Activated CD4-positive, alpha-beta T cell treated with anti-CD3 and anti-CD28 coated beads, Interleukin-2, amount 50 U/mL, for 48 hours (primary cell): ENCODE measurements at places on chromosomes 6 and 20.

DNA sequence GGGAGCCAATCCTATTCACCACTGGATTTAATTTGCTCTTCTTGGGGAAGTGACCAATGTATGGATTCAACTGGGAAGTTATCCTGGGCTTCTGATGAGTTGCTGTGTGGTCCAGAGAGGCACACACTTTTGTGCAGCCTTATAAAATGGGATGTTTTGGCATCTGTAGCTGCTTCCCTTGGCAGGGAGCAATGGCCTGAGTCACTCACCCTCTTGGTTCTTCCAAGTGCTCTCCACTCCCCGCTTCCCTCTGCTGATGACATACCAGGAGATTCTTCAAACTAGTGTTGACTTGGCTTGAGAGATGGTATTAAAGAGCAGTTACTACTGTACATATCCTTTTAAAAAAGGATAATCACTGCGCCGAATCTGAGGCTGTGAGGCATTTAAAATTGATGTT, 105.8 kb downstream of the JARID2 start:
- no peak for DNase-seq

GRCh38 chr6:131295081-131295480, 159.8 kb downstream of the AKAP7 start:
- DNase-seq: no peak

- DNase-seq: no peak
Observed at GRCh38 chr6:45532721-45533210, 155.0 kb upstream of the SUPT3H start.

DNA sequence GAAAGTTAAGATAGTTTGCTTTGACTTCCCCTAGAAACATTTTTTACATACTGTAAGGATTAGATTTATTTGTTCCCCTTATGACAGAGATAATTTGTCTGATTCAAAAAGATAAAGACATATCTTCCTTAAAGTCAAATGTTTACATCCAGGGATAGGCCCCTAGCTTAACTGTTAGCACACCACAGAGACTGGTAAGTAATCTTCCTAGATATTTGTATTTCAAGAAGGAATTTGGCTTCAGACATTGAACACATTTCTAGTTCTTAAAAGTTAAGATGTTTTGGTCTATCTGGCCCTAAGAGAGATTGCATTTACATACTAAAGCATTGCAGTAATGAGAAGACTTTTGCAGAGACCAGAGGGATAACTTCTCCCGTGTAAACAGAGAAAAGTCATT, 1201.1 kb upstream of the GJE1 start:
- DNase-seq: no peak

DNA sequence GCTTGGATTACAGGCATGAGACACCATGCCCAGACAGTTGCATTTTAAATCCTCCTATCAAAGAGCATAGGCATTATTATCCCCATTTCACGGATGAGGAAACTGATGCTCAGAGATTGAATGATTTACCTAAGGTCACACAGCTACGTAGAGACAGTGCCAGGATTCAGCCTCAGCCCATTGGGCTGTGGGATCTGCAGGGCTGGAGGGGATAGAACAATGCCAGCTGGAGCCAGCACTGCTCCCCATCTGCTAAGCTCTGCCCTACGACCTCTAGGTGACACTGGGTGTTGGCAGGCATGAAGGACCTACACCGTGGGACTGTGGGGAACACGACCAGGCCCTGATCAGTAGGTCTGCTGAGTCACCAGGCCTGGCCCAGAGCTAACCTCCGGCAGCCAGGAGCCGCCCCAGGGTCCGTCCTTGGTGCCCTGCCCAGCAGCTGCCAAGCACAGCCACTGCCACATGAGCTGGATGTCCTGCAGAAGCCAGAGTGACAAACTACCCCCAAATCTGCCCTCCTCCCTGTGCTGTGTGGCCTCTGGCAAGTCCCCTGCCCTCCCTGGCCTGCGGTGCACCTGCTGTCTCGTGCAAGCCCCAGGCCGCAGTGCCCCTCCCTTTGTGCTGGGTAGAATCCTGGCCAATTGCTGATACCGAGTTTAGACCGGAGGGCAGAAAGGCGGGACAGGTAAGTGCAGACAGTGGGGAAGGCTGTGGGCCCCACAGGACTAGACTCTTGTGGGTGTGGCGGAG, 47.6 kb upstream of the PTGIS start:
- no peak for DNase-seq

DNA sequence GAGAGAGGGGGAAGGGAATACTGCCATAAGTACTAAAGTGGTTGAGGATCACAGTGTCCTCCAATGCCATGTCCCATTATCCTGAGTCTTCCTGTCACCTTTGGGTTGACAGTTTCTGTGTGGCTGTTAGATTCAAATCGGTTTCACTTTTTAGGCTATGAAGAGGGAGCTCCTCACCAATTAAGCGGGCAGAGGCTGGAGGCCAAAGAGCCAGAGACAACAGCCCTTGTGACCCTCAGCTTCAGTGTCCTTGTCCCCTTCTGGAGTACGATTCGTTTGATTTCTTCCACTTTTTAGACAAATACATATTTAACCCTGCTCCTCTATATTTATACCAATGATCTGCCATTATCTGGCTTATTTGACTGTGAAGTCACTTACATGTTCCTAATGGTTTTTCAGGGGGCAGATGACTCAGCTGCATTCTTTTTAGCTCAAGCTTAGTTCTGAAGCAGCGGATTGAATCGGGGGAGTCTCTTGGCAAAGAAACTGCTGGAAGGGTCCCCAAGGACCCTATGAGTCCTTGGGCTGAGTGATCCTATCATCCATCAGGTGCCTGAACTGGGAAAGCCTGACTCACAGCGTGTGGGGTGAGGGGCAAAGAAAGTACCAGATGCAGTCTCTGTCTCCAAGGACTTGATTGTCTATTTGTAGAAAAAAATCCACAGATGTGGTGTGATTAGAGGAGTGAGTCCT, 18.2 kb downstream of the FERMT1 start:
- DNase-seq: no peak

DNA sequence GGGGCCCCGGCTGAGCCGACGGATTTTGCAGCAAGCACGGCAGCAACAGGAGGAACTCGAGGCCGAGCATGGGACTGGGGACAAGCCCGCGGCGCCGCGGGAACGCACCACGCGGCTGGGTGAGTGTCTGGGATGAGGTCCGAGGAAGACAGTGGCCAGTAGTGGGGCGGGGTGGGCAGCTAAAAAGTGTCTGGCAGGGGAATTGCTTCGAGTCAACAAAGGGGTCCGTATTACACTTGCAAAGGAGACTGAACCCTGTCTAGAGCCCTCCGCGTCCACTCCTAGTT, 356 bp downstream of the BYSL start:
- DNase-seq: no peak

DNA sequence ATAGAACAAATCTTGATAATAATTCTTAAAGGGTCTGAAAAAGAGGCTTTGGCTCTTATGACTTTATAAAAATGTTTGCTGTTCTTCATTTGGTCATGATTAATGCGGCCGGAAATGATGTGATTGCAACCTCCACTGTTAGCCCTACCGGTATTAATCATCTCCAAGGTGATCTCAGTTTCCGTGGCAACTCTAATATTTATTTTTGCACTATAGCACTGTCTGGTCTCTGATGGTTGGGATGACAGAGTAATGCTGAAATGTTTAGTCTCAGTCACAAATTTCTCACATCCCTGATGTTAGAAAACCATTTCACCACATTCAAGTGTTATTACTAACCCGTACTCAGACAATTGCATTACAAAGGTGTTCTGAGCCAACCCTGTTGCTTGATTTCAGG, 87.4 kb downstream of the TMEM200A start:
- no peak for DNase-seq
